ENCODE measurements at places on chromosomes 1 and 21. TPM values are rescaled to one million over a fixed set of nuclear protein-coding genes. Genes with fewer than 3 reads are reported as not detected.

Gene FMO3
- total RNA-seq, result not detected

Gene CD1D
- not detected for total RNA-seq

Gene HRNR
- not detected for total RNA-seq

Gene RAB3B
- 0.02 TPM for total RNA-seq

Gene IGSF3
- 2.2 TPM for total RNA-seq

Gene OR2L2
- 0.07 TPM for total RNA-seq

Gene RPS6KC1
- 7.5 TPM for total RNA-seq

Gene HSPA6
- 1.2 TPM for total RNA-seq

Gene LCE1E
- total RNA-seq, result not detected

Gene AUNIP
- 12.0 TPM for total RNA-seq

Gene MMEL1
- total RNA-seq, result 0.54 TPM

Gene RIPPLY3
- total RNA-seq, result 0.26 TPM

Gene ADAMTS4
- total RNA-seq, result 0.66 TPM

Gene KIF21B
- total RNA-seq, result 49.3 TPM

Gene ROR1
- not detected for total RNA-seq

Gene HSD3B2
- not detected for total RNA-seq

All from activated CD4-positive, alpha-beta T cell treated with anti-CD3 and anti-CD28 coated beads, Interleukin-2, amount 10 ng/mL, durations not matched to agents 24 days and 14 days (primary cell).